ENCODE measurements at places on chromosomes 2 and 18.
A peak's percentile ranks its signal among the peaks of the same experiment; 100 is the strongest.

DNA sequence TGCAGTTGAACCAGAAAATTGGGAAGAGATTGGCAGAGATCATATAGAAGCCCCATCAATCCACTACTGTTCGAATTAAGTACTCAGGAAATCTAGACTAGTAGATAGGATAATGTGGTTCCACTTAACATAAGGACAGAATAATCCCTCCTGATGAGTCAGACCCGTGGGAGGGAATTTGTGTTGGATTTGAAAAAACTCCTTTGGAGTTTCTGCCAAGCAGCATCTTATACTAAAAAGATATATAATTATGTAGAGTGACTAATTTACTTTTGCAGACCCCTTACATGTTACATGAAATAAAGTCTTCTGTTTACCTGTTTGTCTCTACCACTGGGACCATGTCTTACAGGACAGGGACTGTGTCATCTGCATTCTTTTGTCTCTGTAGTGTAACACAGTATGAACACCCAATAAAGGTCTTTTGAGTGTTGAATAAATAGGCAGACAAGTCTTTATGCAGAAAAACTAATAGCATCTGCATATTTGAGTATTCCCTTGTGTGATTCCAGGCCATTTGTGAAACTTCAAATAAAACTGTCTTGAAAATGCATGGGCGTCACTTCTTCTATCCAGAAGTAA lies 122.6 kb upstream of the DNAJC10 start:
- no peak for DNase-seq

DNA sequence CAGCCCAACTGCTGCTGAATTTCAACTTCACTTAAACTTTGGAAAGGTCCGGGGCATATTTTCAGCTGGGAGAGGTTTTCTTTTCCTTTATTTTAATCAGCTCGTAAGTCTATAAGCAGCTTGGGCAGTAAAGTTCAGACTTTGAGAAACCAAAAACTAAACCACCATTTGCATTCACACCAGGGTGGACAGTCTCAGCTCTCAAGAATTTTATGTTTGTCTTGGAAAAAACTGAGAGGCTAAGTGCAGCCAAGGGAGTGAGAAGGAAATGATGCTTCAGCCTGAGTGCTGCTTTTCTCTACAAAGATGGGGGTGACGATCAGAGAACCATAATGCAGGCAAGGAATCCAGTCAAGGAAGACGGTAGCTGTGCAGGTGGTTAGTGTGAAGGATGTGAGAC lies 30.2 kb downstream of the MCFD2 start:
- DNase-seq, result no peak

GRCh38 chr2:134500211-134500935 lies 218.4 kb downstream of the TMEM163 start:
- DNase-seq, result no peak

DNA sequence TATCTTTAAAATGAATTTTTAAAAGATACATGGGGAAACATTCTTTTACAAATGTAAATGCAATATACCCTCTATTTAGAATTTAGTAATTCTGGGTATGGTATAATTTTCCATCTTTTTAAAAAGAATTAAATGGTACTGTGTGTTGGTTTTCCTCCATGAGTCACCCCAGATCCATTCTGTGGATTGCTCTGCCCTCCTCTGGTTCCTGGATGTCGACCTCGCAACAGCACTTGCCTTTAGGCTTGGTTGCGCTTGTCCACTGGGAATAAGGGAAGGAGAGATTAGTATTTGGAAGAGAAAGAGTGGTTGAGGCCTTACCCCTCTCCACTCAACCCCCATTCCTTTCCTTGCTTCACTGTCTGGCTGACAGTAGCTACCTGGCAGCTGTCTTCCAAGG lies 90.4 kb downstream of the FTCDNL1 start:
- no peak for DNase-seq

DNA sequence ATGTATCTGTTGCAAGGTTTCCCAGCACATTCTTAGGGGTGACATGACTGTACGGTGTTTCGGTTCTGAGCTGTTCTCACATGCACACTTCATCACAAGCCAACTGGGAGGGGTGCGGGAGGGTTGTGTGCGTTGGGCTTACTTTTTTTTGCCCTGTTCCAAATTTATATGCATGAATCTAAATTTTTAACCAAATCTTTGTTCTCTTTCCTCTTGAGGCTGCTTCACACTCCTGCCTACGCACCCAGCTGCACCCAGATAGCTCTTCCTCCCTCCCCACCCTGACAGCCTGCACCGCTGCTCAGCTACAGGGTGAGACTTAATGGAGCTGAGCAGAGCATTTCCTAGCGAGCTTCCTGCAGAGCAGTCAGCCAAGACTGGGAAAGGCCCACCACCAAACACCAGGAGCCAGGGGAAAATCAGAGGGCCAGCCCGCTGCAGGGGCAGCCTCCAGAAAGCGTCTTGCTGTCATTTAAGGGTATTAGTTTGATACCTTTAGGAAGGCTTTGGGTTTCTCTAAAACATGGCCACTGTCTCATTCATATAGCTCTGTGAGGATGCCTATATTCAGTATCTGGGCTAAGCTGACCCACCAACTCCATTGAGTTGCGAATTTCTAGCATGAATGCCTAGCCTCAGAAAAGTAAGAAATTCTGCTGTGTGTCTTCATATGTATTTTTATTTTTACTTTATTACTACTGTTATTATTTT lies 84.5 kb downstream of the POU3F3 start:
- DNase-seq, result no peak

GRCh38 chr2:73163483-73164367 lies 38.6 kb upstream of the NOTO start:
- peak; percentile 67 for DNase-seq

DNA sequence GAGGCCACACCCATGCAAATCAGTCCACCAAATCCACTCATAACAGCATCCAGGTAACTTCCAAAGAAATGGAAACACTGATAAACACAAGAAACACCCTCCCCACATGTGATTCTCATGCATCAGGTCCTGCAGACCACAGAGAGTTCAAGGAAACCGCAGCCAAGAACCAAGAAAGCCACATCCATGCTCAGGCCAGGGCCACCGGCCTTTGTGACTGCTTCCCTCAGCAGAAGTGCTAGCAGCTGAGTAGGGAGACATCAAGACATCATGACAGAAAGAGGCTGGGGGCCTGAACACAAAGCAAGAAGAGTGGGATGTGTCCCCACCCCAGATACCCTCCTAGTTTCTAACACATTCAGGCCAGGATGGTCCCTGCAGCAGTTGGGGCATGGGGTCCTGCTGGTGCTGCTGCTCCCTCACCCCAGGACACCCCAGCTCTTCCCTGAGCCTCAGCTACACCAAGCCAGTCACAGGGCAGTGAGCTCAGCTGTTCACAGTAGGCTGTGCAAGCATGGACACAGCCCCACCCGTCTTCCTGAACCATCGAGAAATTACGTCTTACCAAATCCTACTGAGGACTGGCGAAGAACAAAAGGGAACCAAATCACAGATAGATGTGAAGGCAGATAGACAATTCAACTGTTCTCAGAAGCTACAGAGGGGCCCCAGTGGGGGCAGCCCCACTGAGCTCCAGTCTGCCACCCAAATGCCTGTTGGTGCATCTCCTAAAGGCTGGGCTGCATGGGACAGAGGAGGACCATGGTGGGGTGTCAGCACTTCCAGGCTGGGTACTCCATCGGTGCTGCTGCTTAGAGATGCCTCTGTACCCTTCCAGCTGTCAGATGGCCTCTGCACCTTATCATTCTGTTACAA lies 60.9 kb downstream of the HDAC4 start:
- no peak for DNase-seq

GRCh38 chr18:23487738-23488570 lies 15.4 kb upstream of the RMC1 start:
- peak; percentile 4 for DNase-seq

DNA sequence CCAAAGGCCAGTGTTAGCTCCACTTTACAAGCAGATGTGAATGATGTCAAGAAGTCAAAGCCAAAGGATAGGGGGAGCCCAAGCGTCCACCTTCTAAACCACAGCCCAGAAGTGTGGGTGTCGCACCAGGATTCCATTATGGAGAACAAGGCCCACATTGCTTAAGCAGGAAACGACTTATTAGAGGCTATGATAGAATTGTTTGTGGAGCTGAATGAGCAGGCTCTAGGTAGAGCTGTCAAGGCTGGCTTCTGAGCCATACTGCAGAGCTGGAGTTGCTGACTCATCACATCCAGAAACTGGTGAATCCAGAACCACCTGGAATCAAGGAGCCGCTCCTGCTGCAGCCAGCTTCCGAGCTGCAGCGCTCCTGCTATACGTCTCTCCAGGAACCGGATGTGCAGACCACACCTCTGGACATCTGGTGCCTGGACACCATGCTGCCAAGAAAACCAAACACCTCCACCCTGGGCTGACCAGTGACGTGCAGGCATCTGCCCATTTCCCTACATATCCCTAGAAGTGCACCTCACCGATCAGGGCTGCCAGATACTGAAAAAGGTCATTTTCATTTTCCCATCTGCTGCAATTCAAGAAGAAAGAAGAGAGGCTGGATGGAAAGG lies 6.2 kb upstream of the TWIST2 start:
- no peak for DNase-seq

DNA sequence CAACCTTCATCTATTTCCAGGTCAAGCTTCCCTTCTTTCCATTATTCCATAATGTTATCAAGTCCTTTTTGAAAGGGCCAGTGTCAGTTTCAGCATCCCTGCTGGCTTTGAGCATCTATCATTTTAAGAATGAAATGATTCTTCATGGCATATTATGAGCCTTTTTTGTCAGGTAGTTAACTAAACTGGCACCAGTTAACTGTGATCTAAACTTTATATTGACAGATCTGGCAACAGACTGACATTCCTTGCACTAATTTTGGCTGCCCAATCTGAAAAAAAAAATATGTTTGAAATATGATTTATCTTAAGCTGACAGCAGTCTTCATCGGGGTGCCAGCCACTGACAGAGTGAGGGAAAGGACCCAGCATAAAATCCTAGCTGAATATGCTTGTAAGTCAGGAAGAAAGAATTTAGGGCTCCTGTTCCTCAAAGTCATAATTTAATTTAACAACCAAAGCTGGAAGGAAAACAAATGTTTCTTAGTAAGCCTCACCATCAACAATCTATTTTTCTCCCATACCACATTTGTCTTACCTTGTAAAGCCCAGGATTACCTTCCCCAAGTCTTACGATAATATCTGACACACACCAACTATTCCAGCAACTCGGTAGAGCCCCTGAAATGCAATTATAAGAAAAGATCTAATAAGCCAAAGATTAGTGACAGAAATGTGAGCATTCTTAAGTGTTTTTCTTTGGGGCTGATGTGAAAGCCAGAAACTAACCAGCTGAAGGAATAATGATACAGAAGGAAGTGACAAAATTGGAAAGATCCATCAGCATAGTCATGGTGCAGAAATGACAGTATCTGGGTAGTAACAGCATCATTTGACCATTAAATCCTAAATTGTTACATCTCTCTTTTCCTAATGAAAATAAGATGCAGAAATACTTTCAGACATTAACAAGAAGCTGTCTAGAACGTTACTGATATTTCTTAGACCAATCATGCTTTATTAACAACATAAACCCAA lies 228.1 kb downstream of the RBM43 start:
- DNase-seq, result peak; percentile 41

DNA sequence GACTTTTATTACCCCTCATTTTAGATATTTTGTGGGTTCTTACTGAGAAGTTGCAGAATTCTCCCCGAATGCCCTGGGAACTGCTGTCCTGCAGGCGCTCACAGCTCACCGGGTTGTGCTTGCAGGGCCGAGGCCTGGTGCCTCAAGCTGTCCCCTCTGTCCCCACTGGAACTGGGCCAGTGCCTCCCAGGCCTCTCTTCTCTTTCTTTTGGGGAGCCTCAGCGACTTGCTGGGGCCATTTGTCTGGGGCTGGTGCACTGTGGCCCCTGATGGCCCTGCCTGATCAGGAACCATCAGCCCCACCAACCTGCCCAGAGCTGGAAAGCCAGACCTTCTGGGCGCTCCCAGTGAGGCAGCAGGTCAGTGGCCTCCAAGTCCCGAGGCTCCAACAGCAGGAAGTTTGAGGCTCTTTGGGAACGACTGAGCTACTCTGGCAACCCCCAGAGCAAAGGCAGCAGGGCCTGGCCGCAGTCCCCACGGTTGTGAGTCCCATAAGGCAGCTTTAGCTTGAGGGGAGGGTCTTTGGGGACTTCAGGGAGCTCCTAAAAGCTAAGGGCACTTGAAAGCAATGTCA lies 14.7 kb upstream of the NEU4 start:
- no peak for DNase-seq

DNA sequence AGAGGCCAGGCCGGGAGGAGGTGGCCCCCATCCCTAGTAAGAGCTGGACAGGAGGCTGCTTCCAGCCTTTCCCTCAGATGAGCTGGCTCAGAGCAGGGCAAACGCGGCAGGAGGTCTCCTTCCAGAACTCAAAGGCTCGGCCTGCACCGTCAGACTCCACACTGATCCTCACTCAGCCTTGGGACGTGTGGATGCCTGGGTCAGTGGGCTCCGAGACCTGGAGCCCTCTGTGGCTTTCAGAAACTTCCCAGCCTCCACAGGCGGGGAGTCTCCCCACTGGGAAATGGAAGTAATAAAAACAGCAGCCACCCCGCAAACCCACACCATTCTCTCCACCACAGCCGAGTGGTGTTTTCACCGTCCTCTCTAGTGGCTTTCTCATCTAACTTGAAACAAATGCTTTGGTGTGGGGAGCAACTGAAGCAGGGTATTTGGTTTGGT lies 54.3 kb downstream of the INPP5D start:
- DNase-seq, result no peak

DNA sequence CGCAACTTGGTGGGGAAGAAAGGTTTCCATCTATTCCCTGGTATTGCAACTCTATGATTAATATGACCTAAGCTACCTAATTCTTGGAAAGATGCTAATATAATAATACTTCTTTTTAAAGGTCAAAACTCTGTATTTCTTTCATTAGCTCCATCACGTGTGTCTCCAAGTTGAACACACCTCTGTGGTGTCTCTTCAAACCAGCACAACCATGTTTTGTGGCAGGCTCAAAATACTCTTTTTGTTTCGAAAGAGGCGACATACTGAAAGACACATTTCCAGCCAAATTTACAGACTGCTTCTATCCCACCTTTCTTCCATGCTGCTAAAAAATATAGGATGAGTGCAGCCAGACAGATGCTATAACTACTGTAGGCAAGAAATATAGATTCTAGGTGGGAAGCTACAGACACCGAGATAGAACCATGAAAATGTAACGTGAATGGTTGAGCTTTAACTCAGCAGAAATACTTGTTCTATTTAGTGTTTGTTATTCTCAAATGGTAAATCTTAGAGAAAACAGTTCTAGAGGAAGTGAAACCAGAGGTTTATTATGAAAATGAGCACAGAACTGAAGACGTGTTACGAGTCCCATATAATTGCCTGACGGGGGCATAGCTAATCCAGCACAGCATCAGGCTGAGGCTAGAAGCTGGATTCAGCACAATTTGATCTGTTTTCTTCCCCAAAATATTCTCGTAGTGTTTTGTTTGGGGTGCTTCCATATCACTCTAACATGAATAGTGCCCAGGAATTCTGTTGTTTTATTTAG lies 991.5 kb upstream of the FANCL start:
- no peak for DNase-seq
